ENCODE measurements at places on chromosomes 5 and 9. TPM values are rescaled to one million over a fixed set of nuclear protein-coding genes. Genes with fewer than 3 reads are reported as not detected.

- no peak for DNase-seq
These were observed 11.4 kb downstream of the MYORG start for GRCh38 chr9:34365282-34365681.

DNA sequence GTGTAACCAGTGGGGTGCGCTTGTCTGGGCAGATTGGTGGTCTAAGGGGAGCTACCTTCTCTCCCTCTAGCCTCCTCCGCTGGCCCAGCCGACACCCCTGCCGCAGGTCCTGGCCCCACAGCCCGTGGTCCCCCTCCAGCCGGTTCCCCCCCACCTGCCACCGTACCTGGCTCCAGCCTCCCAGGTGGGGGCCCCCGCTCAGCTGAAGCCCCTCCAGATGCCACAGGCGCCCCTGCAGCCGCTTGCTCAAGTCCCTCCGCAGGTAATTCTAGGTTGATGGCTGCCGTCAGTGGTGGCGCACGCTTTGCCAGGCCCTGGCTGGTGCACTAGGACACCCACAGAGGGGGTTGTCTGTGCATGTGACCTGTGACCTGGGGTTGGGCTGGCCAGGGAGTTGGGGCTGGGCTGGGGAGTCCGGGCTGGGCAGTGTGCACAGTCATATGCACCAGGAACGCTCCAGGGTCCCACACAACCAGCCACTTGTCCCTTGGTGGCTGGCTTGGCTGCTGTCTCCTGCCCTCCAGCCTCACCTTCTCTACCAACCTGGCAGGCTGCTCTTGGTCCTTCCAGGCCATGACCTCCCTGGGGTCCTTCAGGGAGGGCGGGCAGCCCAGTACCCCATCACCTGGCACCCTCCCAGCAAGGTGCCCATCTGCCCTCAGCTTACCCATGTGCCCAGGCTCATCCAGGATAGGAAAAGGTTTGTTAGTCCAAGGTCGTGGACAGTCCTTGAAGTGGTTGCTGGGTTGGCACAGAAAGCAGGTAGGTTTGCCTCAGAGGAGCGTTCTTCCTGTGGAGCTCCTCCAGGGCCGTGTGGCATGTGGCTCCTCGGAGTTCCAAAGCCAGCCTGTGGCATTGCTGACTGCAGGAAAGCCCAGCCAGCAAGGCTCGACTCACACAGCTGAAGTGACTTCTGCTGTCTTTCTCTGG is 73.2 kb downstream of the WNK2 start:
- DNase-seq, result no peak

Gene GPR151
- not detected for total RNA-seq

DNA sequence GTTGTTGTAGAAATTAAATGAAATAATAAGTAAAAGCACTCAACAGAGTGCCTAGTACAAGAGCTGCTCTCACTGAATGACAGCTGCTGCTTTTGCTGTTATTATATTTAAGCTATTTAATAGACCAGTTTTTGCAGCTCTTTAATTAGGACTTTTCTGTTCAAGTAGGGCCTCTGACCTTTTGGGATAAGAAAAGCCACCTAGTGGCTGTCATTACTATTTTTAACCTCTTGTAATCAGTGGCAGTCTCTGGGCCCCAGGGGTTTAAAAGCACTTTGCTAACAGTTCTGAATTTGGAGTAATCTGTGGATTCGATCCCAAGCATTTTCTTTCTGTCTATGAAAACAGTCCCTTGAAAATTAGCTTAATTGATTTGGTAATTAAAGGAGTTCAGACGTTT is 121.1 kb downstream of the NUDT12 start:
- DNase-seq, result no peak

GRCh38 chr9:29865764-29866313 is 2292.6 kb upstream of the C9orf72 start:
- no peak for DNase-seq

- DNase-seq, result peak; percentile 81
These were observed 45.6 kb downstream of the SAR1B start for GRCh38 chr5:134586866-134587524.

Gene STKLD1
- total RNA-seq, result 2.2 TPM

Gene OLFM1
- not detected for total RNA-seq

Gene OR1L4
- not detected for total RNA-seq

Gene KLF9
- 7.2 TPM for total RNA-seq

- DNase-seq, result no peak
These were observed 25.1 kb downstream of the CACNA1B start for GRCh38 chr9:137902646-137903045.

DNA sequence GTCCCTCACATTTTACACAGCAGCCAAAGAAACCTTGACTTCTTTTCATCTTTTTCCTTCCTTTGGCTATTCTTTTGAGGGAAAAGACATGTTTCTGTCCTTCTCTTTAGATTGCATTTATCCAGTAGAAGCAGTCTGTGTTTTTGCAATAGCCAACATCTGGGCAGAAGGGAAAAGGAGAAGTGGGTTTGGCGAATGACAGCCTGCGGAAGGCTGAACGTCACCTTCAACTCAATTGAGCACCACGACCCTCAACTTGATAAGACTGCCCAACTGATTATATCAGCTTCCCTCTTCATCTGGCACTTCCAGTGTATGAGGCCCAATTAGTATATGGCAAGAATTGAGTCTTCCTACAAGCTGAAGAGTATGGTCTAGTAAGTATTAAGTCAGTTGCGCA is 1997.6 kb upstream of the WWC1 start:
- no peak for DNase-seq

DNA sequence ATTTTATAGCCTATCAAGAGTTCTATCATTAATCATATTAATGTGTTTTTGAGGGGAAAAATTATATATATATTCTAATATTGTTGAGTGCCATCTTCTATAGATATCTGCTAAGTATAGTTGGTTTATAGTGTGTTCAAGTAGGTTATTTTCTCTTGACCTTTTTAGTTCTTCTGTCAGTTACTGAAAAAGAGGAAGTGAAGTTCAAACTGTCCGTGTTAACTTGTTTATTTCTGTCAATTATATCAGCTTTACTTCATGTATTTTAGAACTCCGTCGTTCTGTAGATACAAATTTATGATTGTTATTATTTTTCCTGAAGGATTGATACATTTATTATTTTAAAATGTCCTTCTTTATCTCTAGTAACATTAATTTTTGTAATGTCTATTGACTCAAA is 1209.1 kb downstream of the CDH12 start:
- DNase-seq, result no peak

Gene C5
- 29.8 TPM for total RNA-seq

DNA sequence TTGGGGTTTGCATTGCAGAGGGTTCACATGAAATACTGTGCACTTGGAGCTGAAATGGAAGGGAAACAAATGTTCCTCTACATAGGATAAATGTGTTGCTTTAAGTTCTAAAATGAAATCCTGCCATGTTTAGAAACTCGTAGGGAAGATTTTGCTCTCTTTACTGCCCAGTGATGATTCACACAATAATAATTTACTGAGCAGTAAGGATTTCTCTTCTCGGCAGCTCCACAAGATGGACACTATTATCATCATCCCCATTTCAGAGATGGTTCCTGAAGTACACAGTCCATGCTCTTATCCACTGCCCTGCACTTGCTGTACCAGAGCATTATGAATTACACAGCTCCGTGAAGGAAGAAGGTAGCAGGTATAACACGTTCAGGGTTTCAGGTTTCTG is 4.1 kb downstream of the HACD4 start:
- no peak for DNase-seq
